ENCODE measurements at places on chromosomes 5 and 9.

GRCh38 chr5:169450464-169450863 is 133.1 kb upstream of the SPDL1 start:
- DNase-seq = no peak

DNA sequence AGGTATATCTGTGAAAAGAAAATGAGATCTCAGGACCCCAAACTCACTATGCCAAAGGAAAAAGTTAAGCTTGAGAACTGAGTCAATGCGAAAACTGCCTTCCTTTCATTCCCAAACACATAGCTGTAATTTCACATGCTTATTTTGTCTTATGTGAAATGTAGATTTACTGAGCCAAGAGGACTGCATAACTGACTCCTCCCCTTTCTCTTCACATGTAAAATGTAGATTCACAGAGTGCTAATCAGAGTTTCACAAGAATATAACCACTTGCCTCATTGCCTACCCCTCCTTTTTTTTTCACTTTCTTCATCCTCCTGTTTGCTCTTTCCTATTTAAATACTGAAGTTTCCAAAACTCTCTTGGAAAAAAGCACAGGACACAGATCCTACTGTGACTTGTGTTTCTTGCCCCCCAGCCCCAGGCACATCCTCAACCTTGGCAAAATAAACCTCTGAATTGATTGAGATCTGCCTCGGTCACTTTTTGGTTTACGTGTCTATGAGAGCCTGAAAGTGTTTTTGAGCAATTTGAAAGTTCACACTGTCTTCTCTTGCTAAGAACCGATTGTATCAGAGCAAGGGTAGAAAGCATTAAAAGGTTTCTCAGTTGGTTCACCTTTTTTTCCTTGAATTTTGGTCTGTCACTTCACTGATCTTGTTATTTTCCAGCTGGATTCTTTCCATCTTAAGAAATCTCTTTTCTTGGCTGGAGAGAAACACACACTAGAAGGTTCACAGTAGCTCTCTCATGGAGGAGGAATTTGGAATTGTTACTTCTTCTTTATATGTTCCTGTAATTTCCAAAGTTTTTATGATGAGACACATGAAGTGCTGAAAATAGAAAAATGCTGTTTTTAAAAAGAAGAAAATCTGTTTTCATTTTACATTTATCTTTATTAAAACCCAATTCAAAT is 44.8 kb upstream of the SNAPC3 start:
- no peak for DNase-seq

DNA sequence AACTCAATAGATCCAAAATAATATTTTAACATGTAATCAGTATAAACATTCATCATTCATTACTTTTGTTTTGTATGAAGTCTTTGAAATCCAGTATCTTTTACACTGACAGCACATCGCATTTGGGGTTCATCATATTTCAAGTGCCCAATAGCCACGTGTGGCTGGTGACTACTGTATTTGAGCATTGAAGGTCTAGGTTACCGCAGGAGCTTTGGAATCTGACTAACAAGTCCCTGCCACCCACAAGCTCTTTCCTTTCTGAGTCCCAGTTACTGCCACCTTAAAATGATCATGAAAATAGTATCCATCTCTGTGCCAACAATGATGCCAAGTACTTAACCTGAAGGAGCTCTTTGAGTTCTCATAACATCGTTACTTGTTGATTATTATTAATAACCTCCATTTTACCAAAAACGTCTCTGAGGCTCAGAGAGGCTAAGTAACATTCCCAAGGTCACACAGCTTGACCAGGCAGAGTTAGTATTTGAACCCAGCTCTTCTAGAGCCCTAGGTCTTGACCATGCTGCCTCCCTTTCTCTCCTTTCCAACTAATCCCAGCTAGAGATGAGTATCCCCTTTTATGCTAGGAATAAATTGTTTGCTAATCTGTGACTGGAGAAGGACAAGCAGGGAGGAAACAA is 24.2 kb downstream of the ARHGEF37 start:
- no peak for DNase-seq

GRCh38 chr9:35071814-35072460 is 488 bp downstream of the VCP start:
- peak; percentile 70 for DNase-seq

DNA sequence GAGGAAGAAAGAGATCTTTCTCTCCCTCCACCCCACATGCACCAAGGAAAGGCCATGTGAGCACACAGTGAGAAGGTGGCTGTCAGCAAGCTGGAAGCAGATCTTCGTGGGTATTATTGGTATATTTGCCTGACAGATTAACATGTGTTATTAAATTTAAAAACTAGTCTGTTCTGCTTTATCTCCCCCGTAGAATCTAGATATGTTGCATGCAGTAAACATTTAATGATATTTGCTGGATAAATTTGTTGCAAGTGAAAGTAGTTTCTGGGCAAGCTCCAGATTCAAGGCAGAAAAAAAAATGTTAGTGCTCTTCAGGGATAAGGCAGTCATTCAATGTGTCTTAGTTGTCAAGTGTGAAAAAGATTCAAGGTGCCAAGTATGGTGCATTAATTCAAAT is 215.0 kb upstream of the TAS2R1 start:
- DNase-seq = no peak

DNA sequence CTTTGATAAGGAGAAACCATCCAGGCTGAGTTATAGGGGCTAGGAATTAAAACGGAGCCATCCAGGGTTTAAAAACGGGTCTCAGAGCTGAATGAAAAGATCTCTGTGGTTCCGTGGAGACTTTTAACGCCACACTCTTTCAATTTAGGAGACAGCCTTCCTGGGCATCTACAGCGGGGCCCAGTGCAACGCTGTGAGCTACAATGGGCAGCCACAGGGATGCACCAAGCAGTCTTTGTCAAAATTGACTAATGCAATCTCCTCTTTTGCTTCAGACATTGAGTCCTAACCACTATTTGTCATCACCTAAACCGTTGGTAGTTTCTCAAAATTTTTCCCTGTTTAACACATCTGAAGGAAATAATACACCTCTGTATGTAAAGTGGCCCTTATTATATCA is 96.6 kb upstream of the ABCA1 start:
- DNase-seq = no peak

DNA sequence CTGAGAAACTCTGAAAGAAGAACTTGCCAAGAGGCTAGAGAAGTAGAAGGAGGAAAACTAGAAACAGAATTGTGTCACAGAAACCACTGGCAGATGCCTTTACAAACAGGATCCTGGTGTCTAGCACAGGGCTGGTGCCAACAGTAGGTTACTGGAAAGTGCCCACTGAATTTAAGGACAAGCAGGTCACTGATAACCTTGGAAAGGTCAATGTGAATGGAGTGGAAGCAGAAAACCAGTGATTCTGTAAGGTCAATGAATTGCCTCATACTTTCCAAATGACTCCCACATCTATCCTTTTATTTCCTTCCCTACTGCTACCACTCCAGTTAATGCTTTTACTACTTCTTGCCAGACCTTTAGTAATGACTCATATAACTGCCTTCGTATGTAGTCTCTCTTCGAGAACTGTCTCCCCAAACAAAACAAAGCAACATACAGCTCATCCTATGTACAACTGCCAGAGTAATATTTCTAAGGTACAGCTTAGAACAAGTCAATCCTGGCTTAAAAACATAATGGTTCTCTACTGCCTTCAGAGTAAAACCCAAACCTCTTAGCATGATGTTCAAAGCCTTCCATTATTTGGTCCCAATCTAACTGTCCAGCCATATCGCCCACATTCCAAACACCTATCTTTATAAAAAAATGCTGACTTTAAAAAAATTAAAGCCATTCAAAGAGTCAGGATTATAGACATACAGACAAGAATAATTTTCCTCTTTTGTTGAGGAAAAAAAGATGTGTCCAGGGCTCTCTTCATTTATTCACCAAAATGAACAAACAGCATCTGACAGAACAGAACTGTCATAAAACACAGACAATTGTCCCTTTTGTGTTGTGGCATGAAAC is 52.5 kb downstream of the NR3C1 start:
- peak; percentile 15 for DNase-seq

DNA sequence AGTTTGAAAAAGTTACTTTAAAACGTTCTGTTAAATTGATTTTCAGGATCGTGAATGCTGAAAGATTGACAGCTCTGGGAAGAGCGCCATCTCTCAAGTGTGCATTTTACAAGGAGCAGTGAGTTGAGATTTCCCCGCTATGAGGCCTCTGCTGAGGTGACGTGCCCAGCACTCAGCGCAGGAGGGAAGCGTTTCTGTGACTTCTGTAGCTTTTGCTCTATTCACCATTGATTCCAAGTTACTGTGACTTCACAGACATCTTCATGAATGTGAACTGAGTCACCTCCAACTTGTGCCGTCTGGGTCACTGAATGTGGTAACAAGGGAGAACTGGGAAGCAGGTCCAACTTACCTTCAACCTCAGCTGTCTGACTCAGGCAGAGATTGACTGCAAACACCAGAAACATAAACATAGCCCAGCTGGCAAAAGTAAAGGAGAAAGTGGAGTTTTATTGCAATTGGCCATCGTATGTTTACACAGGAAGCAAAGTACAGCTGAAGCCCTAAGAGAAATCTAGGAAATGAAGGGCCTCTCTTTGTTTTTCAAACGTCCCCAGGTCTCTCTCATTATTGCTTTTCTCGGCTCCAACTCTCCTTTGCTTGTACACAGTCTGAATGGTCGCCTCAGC is 428.8 kb upstream of the CLINT1 start:
- DNase-seq = peak; percentile 24

DNA sequence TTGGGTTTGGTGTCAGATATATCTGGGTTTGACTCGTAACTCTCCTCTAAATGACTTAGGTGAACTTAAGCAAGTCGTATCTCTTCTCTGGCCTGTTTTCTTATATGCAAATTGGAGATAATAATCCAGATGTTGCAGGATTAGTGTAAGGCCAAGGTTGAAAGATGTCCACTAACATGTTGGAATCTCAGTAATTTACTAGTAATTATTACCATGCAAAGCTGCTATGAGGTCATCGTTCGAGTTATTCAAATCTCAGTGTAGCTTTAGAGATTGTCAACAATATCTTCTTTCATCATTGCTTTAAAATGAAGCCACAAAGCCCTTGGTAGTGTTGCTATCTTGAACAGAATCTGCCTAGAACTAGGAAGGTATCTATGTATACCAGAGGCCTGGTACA is 437.7 kb upstream of the KLF4 start:
- DNase-seq = no peak

GRCh38 chr9:127561491-127562278 is 50.4 kb upstream of the STXBP1 start:
- peak; percentile 97 for DNase-seq

DNA sequence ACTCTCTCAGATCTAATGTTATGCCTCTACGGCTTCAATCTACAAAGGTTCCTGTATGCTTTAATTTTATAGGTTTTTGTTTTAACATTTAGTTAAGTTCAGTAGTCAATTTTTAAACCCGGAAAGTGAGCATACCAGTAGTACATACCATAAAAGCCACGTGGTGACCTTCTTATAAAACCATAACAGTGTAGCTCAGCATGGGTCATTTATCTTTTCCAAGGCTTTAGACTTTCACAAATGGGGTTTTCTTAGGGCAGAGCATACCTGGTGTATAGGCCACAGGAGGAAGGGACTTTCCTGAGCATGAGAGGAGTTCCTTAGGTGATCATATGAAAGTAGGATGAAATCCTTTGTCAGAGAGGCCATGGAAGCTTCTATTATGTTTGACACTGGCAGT is 23.2 kb downstream of the ECM2 start:
- DNase-seq = no peak

DNA sequence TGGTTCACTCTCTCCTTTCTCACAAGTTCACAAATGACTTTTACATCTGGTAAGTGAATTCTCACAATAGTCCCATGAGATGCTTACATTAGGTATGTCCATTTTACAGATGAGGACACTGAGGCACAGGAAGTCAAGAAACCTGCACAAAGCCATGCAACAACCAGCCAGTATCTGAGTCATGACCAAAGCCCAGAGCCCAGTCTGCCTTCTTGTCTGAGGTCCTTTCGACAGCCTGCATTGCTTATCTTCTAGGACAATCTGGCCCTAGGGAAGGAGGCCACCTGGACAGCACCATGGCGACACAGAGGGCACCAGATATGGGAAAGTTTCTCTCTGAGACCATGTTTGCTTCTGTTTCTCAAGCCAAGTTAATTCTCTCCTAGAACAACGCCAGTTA is 197.1 kb downstream of the NSG2 start:
- no peak for DNase-seq

DNA sequence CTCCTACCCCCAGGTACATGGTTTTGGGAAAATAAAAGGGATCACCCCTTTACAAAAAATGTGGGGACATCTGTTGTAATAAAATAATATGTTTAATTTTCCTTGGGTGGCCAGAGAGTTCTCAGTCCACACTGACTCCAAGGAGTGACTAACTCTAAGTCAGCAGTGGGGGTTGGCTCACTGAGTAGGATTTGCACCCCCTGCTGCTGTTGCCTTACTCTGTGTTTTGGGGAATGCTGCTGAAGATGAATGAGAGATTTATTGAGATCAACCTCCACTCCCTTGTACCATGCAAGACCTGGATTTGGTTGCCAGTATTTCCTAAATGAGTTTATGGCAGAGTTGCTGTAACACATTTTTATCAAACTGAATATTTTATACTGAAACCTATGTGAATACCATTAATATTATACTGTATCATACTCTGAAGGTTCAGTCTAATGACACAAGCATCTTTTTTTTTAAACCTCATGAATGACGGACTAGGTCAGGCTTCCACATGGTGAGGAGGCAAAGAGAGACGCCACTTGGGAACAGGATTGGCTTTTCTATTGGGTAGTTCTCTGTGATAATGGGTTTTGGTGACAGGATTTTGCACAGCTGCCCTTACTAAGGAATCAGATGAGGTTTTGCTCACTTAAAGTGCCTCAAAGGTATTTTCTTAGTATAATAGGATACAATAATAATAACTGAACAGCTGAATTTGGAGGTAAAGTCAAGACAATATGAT is 121.3 kb upstream of the OSMR start:
- no peak for DNase-seq

DNA sequence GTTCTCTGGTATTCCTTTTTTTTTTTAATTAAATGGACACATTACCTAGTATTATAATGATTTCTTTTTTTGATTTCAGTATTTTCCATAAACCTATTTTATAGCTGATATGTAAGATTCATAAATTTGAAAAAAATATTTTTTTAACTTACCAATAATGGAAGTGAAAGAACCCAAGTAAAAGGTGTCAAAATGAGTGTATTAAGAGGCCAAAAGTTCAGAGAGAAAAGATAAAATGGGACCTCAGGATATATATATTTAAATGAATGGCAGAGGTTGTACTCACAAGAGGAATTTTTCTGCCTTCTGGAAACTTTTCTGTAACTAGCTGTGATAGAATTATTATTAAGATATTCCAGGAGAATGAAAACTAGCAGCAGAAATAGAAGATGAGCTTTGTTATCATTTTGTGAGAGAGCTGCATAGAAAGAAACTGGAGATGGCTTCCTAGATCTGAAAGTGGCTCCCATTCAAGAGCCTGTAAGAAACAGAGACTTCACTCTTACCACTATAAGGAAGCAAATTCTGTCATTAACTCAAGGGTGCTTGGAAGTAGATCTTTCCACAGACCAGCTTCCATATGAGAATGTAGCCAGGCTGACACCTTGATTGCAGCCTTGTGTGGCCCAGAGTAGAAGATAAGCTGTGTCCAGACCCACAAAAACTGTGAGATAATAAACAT is 91.7 kb downstream of the MRPS30 start:
- DNase-seq = no peak

DNA sequence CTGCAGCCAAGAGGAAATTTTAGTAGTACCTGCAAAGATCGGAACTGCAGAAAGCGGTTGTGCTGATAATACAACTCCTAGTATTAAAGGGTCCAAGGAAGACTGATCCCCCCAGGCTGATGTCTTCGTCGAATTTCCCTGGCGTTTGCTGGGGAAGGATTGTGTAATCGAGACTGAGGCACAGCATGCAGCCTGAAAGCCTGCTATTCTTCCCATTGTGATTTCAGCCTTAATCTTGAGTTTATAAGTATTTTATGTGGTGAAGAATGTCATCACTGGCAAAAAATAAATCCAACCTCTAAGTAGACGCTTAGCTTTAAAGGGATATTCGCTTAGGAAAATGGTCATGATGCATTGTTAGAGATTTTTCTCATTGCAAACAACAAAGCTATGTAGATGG is 21.3 kb upstream of the LMX1B start:
- DNase-seq = no peak

Data from AG09319 (cell line).